ENCODE measurements at places on chromosomes 7 and 10.

- peak; percentile 57 for DNase-seq
Observed at GRCh38 chr7:3244241-3244814, 56.7 kb upstream of the SDK1 start.

- DNase-seq = peak; percentile 15
Observed at GRCh38 chr10:92880233-92880861, 32.0 kb downstream of the EXOC6 start.

DNA sequence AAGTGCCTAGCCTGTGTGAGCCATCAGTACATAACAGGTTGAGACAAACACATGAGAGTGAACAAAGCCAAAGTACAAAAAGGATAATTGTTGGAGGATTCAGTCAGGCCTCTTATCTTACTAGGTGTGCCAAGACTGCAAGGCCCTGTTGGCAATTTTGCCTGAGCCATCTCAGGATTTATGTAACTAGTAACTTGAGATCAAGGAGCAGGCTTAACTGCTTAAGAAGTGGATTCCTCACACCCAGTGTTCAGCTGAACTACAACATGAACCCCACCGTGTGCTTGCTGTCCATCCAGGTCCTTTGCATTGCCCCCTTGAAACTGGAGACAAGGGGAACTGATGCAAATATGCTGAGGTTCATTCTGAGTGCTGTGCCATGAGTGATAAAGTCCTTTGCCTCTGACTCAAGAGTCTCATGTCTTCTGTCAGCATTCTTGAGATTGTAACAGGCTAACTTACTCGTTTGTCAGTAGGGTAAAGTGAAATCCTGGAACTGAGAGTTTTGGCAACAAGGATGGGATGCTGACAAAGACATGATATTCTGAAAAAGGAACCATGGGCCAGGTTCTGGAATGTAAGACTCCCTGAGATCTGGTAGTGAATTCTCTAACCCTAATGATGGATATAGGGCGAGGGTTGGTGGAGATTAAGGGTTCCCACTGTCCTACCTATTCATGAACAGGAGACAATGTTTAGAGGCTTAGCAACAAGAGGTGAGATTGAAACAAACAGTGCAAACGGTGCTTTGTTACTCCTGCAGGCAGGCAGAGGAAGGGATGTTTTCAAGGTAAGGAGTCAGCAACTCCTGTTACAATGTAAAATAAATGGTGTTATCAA lies 44.1 kb upstream of the GATAD1 start:
- peak; percentile 21 for DNase-seq

DNA sequence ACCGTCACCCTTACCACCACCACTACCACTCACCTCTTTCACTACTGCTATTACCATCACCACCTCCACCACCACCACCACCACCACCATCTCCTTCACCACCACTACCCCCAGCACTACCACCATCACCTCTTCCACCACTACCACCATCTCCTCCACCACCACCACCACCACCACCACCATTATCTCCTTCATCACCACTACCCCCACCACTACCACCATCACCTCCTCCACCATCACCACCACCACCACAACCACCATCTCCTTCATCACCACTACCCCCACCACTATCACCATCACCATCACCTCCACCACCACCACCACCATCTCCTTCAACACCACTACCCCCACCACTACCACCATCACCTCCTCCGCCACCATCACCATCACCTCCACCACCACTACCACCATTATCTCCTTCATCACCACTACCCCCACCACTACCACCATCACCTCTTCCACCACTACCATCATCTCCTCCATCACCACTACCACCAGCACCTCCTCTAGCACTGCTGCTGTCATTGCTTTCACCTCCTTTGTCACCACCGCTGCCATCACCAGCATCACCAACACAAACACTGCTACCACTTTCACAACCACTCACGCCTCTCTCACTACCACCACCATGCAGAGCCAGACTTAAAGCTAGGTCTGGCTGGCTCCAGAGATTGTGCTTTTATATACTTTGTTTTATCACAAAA lies 109.3 kb downstream of the ICA1 start:
- DNase-seq = no peak

GRCh38 chr10:65348637-65349036 lies 1577.2 kb upstream of the LRRTM3 start:
- no peak for DNase-seq

DNA sequence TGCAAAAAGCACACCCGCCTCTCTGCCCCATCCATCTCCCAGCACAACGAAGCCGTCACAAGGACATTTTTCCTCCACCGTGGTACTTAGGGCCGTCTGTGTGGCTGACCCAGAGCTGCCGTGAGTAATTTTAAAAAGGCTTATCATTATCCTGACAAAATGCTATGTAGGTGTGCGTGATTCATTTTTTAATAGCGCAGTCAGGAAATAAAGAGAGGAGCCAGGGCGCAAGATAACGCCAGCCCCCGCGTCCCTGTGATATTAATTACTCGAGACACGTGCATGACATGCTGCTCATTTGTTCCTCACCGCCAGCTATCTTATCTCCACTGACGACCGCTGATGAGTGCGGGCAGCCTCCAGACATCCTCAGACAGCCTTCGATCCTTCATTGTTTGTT lies 332.7 kb upstream of the PFKP start:
- no peak for DNase-seq

GRCh38 chr7:91292506-91292905 lies 28.3 kb downstream of the FZD1 start:
- no peak for DNase-seq

DNA sequence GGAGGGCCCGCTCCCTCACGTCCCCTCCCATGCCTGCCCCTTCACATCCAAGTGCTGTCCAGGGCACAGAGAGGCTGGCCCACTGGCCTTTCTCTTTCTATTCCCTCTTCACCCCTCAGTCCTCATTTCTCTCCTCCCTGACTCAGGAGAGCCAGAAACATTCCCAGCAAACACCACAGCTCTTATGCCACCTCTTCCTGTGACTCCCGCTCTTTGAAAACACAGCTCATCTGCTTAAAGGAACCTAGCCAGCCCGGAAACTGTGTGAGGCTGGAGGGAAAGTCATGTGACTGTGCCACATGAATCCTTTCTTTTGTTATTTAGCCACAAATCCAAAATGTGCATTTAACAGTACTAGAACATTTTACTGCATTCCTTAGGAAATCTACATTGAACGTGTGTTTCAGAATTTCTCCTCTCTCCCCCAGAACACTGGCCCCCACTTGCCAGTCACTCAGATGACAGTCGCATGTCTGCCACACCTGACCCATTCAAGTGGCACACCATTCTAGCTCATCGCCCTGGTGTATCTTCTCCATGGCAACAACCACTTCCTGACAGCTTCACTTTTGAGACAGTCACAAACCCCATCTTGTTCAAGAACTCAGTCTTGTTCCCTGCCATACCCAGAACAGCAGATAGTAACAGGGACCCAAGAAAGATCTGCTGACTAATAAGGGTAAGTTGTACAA lies 42.8 kb downstream of the GRB10 start:
- DNase-seq = no peak

GRCh38 chr10:29295813-29296212 lies 6.9 kb downstream of the LYZL1 start:
- no peak for DNase-seq

DNA sequence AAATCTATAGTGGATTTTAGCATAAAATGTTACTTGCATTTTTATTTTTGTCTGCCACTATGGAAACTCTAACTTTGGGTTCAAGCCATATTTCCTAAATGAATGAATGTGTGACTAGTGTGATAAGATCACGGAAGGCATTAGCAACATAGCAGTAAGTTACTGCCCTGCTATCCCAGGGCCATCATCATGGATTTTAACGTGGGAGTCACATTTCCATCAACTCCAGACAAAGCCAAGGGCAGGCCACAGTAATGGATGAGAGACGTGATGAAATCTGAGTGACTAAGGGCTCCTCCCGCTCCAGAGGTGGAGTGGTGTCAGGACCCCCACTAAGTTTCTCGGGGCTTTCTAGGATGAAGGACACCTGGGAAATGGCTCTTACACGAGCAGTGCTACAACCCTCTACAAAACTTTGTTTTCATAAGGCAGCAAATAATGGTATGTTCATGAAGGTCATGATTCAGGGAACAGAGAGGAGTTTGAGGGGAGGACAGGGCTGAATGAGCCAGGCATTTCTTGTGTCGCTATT lies 34.3 kb downstream of the C10orf120 start:
- no peak for DNase-seq

GRCh38 chr10:80535671-80536360 lies 1.9 kb upstream of the SH2D4B start:
- DNase-seq = peak; percentile 36

GRCh38 chr7:84714765-84715164 lies 472.1 kb downstream of the SEMA3D start:
- DNase-seq = no peak

DNA sequence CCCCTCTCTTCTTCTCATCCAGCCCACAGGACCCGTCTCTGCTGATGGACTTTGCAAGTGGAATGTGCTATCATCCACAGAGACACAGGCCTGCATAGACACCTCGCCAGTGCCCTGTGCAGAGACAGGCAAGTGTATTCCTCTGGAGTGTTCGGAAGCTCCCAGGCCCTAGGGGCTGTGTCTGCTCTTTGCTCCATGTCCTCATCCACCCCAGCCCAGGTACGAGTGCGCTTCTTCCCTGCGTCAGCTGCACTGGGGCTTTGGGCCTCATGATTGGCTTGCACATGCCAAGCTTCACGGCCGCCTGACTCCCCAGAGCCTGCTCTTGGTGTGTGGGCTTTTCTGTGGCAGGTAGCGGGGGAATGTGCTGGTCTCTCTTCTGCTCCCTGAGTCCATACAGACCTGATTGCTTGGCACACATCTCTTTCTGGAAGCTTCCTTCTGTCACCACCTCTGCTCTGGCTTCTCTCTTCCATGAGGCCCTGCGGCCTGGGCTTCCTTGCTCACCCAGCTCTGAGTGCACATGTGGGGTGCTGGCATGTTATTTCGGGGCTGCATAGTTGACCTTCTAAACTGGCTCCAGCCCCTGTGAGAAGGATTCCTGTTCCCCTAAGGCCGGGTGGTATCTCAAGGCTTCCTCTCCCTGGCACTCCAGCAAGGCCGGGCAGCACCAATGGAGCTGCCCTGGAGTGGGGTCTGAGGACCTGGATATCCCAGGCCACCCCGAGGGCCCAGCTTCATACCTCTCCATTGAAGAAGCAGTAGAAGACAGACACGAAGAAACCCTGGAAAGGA lies 27.8 kb downstream of the CRHR2 start:
- DNase-seq = no peak

DNA sequence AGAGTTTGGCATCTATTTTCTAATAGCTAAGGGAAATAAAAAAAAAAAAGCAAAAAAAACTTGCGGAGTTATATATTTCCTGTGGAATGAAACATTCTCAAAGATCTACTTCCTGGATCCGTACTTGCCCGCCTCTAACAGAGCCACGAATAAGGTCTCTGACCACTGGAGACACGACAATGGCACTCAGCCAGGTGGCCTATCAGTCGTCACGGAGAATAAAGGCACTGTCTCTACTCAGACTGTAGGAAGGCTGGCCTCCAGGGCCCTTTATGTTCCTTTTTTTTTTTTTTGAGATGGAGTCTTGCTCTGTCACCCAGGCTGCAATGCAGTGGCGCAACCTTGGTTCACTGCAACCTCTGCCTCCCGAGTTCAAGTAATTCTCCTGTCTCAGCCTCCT lies 58.7 kb downstream of the RGS10 start:
- no peak for DNase-seq

GRCh38 chr7:47344171-47344955 lies 237.5 kb downstream of the TNS3 start:
- DNase-seq = no peak

DNA sequence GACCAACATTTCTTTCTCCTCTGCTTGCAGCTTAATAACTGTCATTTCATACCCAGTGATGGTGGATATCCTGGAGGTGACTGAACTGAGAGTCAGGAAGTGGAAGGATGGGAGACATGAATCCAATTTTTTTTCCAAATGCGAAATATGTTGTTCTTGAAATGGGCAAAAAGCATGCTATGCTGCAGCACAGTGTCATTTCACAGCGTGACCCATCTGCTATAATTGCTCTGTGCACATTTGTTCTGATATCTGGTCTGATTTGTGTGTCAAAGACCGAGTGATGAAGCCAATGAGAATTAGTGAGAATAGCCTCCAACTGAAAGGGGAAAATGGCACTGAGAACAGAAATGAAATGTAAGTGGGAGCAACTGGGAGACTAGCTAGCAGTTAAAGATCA lies 329.6 kb upstream of the PHYHIPL start:
- no peak for DNase-seq

DNA sequence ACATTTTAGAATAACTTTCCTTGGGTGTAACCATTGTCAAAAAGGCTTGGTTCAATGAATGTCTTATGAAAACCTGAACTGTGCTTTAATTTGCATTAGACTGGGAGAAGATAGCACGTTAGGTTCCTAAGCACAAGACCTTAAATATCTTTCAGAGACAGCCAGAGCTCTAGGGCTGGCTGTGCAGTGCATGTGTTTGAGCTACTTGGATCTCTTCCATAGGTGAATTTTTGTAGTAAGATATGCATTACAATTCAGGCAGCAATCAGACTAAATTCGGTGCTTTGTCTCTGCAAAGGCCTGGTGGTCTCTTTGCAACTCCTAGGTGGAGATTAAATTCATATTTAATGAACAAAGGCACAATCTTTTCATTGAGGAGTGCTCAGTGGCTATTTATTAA lies 192.0 kb downstream of the ZNF438 start:
- no peak for DNase-seq

GRCh38 chr10:73368238-73368637 lies 9.6 kb upstream of the CFAP70 start:
- no peak for DNase-seq

DNA sequence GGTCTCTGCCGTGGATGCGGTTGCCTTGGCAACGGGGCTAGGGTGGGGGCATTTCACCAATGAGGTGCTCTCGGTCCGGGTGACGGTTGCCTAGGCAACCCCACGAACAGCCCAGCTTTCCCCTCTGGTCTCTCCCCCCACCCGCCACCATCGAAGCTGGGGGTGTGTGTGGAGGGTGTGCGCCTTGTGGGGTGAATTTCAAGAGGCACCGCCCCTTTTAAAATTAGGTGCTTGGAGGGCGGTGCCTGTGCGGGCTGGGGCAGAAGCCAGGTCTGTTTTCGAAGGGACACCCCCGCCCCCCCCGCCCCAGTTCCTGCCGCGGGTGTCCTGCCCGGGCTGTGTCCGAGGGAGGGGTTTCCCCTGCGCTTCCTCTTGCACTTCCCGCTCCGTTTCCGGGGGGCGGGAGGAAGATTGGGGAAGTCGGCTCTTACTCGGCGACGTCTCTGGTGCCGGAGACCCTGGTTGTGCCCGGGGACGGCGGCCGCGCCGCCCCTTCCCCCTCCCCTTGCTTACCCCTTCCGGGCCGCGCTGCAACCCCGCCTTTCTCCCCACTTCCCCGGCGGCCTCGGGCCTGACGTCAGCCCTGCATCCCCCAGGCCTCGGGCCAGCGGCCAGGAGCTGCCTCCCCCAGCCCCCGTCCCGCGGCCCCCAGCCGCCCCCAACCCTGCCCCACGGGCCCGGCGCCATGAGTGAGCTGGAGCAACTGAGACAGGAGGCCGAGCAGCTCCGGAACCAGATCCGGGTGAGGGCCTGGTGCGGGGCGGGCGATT lies 2.2 kb downstream of the GNB2 start:
- peak; percentile 65 for DNase-seq

- no peak for DNase-seq
Observed at GRCh38 chr10:91105269-91105668, 115.2 kb upstream of the PCGF5 start.
